ENCODE measurements at places on chromosomes 5 and 9. TPM values are rescaled to one million over a fixed set of nuclear protein-coding genes. Genes with fewer than 3 reads are reported as not detected.

DNA sequence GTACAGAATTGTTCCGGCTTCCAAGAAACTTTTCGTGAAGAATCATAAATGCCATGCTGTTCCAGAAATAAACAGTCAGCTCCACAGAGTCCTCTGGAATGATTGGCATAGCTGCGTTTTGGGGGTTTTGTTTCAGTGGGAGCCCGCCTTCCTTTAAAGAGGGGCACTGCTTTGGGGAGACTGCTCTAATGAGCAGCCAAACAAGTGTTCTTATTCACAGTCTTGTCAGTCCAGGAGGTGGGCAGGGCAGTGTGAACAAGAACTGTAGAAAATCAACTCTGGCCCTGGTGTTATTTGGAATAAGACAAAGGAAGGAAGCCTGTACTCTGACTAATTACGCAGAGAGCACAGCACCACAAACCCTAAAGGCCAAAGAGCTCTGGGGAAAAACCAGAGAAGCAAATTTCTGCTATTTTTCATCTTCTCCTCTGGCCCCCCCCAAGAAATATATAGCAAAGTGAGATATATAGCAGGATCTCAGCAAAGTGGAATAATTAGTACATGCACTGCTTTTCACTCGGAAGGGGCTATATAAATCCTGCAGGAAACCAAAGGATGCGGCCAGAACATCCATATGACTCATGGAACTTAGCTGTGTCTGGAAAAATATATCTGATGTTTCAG is 92.9 kb downstream of the GLDC start:
- no peaks in the 10 kb centered on the region for H3K27me3 ChIP-seq
- DNase-seq = no peak
- H3K36me3 ChIP-seq = no peaks in the 10 kb centered on the region
- no peaks in the 10 kb centered on the region for H3K4me1 ChIP-seq

DNA sequence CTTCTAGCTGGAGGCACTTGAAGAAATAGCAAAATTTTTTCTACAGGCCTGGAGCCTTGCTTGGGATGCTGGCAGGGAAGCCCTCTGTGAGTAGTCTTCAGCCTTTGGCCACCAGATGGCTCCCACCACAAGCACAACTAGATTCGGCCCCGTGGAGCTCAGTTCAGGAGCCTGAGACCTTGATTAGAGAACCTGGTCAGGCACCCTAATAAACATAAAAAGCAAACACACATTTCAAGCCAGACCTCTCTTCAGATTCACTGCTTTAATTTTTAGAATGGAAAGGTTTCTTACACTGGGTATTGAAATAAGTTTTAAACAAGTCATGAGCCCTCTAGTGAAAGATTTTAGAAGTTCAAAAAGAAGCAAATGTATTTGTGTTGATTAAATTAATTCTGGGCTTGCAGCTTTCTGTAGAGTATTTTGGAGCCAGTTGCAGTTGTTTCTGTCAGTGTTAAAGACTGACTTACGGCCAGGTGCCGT is 41.4 kb downstream of the GLRX start:
- peaks cover 19% of the 10 kb centered on the region for H3K4me1 ChIP-seq
- H3K27ac ChIP-seq = peak overlapping the region; percentile 24
- no peaks in the 10 kb centered on the region for H3K36me3 ChIP-seq
- peak; percentile 88 for DNase-seq

Gene LCN1
- not detected for total RNA-seq

Gene F2RL2
- total RNA-seq = 2.4 TPM

GRCh38 chr9:129434187-129434586 is 186.7 kb downstream of the C9orf50 start:
- H3K4me1 ChIP-seq = peaks cover 30% of the 10 kb centered on the region
- H3K36me3 ChIP-seq = no peaks in the 10 kb centered on the region
- no peaks in the 10 kb centered on the region for H3K27me3 ChIP-seq
- H3K27ac ChIP-seq = no peak overlapping the region
- H3K4me3 ChIP-seq = no peak overlapping the region
- no peak for DNase-seq

Gene DNM1
- 50.4 TPM for total RNA-seq

- H3K27ac ChIP-seq = no peak overlapping the region
- DNase-seq = no peak
- peaks cover 23% of the 10 kb centered on the region for H3K4me1 ChIP-seq
Measured at GRCh38 chr5:179325296-179326031, 19.8 kb downstream of the ADAMTS2 start.
